ENCODE measurements at places on chromosomes 16 and 17.

- DNase-seq = no peak
Observed at GRCh38 chr16:46894036-46894672, 10.0 kb downstream of the GPT2 start.

- DNase-seq = no peak
Observed at GRCh38 chr16:767743-768235, 7.3 kb downstream of the MSLN start.

DNA sequence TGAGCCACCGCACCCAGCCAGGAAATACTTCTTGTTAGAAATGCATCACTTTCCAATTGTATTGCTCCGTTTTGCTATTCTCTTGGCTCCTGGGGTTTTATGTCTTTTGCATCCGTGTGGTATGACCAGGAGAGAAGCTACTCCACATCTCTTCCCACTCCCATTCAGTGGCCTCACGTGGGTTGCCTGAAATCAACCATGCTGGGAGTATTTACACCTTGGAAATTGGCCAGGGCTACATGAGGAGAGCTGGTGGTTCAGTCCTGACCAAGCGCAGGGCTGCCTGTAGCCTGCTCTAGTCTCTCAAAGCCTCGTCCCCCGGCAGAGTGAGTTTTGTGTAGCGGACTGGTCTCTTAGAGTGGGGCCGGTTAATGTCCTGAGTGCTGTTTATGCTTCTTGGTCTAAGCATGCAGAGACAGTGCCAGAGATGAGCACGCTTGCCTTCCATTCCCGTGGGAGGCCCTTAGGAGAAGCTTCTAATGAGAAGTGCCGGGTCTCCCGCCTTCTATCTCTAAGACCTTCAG lies 3.8 kb downstream of the WFDC1 start:
- no peak for DNase-seq

DNA sequence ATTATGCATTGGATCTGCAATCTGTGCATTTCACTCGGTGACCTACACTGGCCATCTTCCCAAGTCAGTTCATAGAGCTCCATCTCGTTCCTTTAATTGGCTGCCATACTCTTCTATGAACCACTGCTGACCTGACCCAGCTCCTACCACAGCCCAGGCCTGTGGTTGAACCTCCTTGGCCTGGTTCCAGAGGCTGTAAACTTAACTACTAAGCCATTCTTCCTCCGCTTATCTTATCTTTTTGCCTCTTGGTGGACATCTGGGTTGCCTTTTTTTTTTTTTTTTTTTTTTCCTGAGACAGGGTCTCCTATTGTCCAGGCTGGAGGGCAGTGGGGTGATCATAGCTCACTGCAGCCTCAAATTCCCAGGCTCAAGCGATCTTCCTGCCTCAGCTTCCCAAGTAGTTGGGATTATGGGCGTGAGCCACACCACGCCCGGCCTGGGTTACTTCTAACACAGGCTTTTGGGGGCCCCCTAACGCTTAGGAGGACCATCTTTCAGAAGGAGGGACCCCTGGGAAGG lies 18.3 kb downstream of the COQ7 start:
- no peak for DNase-seq

- no peak for DNase-seq
Observed at GRCh38 chr17:73637866-73638265, 6.4 kb downstream of the SDK2 start.

GRCh38 chr17:74394275-74394950 lies 27.1 kb downstream of the GPR142 start:
- no peak for DNase-seq

- DNase-seq = no peak
Observed at GRCh38 chr17:13561606-13562270, 40.0 kb downstream of the HS3ST3A1 start.

DNA sequence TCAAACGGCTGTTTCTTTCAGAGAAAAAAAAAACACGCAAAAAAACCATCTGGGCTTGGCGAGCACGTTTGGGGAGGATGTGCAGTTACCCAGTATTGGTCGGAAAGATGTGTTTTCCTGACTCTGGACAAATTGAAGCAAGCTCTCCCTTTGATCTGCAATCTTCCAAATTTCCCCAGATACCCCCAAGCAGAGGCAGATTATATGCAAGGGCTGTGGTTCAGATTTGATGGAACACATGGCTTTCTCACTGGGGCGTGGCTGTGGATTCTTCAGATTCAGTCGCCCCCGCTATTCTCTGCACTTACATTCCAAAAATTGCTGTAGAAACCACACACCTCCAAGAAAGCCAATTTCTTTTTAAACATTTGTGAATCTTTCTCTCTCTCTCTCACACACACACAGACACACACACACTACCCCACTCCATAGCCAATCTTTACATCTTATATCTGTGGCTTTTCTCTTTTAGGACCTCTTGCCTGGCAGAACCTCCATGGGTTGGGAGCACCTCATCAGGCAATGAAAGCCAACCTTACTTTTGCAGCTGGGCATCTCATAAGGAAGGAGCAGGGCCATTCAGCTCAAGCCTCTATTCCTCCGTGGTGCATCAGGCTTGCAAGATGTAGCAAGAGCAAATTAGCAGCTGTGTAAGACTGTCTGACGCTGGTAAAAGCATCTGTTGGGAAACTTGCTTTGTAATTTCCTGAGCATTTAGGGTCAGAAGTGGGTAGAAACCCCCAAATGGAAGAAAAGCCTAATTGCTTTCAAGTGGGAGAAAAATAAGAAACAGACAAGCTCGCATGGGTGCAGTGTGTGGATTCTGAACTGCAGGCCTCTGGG lies 103.9 kb upstream of the FAM20A start:
- DNase-seq = no peak

- DNase-seq = no peak
Observed at GRCh38 chr17:68381076-68381900, 76.0 kb downstream of the WIPI1 start.

DNA sequence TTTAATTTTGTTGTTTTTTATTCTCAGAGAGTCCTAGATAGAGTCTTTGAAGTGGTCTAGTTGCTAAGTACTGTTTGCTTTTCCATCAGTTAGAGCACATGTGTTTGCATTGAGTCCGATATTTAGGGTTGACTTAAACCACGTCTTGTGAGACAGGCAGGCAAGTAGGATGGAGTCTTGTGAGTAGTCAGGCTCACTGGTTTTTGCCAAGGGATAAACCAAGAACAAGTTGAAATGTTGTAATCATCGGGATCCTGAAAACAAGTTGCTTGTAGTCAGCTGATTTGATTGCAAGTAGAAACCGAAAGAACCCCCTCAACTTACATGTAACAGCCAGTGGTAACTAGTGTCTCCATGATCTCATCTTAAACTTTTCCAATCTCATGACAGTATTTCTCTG lies 17.2 kb downstream of the ATP6V0A1 start:
- DNase-seq = no peak

GRCh38 chr17:72534776-72535175 lies 414.0 kb downstream of the SOX9 start:
- no peak for DNase-seq

GRCh38 chr16:4273858-4274311 lies 1.1 kb upstream of the TFAP4 start:
- no peak for DNase-seq
